ENCODE measurements at places on chromosomes 13 and 19. TPM values are rescaled to one million over a fixed set of nuclear protein-coding genes. Genes with fewer than 3 reads are reported as not detected.

ZNF417 gene
- 17.6 TPM for total RNA-seq

KLK6 gene
- total RNA-seq = not detected

PLIN5 gene
- 4.5 TPM for total RNA-seq

MCF2L gene
- total RNA-seq = 49.2 TPM

GRCh38 chr13:46735425-46735824 is 61.5 kb downstream of the ESD start:
- no peak overlapping the region for H3K4me3 ChIP-seq
- H3K27me3 ChIP-seq = no peaks in the 10 kb centered on the region
- no peak overlapping the region for H3K27ac ChIP-seq
- H3K4me1 ChIP-seq = no peaks in the 10 kb centered on the region
- H3K36me3 ChIP-seq = peaks cover 26% of the 10 kb centered on the region

DNA sequence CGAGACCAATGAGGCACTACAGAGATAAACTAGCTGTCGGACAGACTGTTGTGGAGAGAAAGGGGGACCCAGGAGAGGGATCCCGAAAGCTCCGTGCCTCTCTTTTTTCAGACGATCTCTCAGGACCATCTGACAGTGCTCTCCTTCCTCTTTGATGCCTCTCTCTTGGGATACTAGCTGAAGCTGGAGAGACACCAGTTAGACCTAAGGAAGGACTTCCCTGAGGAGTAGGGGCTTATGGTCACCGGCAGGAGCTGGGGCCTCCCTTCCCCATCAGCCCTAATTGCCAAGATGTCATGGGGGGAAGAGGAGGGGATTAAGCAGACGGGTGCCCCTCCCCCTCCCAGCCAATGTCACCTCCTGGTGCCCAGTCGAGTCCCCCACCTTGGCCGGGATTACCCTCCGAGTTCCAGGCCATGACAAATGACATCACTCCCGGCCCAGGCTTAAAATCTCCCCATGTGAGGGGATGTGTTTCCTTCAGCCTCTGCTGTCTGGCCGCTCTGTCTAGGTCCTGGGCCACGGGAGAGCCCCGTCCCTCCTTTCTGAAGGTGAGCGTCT is at the start of gene CRX:
Gene CRX (plus strand): TSS at position 478 of the 561 bp plus-strand sequence. CDS start 12,507 bp downstream, outside the sequence.
- no peaks in the 10 kb centered on the region for H3K27me3 ChIP-seq
- no peak within 1 kb of the TSS for H3K27ac ChIP-seq

DNA sequence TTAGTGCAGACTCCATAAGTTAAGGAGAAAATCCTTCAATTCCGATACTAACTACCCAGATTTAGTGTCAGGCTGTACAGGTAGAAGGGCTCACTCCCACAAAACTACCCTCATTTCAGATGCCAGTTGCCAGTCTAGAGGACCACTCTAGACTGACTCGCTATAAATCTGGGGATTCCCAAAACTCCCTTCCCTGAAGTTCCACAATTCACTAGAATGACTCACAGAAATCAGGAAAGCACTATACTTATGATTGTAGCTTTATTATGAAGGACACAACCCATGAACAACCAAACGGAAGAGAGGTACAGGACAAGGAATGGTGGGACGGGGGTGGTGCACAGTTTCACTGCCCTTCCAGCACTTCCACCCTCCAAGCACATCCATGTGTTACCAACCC is 321.2 kb downstream of the DIAPH3 start:
- no peak for DNase-seq
- no peaks in the 10 kb centered on the region for H3K27me3 ChIP-seq

DNA sequence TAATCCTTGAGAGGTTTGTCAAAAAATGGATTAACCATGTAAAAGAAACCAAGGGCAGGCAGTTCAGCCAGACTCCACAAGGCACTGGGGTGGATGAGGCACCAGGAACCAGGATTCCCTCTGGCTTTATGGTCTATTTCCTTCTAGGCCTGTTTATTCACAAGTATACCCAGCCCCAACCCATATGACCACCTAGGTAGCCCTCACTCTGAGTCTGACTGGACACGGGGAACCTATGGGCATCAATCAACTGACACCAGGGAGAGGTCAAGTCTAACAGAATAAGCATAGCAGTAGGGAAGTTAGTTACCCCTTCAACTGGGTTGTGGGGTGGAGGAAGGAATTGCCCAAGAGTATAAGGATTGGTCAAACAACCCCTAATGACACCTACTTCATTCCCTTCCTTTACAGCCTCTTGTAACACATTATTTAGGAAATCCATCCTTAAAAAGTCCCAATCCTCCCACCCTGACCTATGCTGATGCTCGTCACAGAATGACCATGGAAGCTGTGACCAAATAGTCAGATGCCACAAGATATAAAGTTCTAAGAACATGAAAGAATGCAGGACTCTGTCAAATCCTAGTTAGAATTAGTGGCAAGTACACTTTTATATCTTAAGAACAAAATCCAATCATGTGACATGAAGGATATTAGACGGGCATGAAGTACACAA is 31.7 kb downstream of the PEG3 start:
- no peak for DNase-seq
- H3K4me1 ChIP-seq = no peaks in the 10 kb centered on the region
- no peaks in the 10 kb centered on the region for H3K27me3 ChIP-seq
- no peak overlapping the region for H3K4me3 ChIP-seq
- H3K27ac ChIP-seq = no peak overlapping the region
- no peaks in the 10 kb centered on the region for H3K36me3 ChIP-seq

DNA sequence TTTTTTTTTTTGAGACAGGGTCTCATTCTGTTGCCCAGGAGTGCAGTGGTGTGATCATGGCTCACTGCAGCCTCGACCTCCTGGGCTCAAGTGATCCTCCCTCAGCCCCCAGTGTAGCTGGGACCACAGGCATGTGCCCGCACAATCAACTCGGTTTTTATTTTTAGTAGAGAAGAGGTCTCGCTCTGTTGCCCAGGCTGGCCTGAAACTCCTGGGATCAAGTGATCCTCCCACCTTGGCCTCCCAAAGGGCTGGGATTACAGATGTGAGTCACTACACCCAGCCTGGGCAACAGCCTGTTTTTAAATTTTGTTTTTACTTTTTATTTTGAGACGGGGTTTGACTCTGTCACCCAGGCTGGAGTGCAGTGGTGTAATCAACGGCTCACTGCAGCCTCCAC is 2.3 kb upstream of the KDM4B start:
- no peak overlapping the region for H3K27ac ChIP-seq

- H3K4me3 ChIP-seq = peak within 1 kb of the TSS; percentile 76
- H3K4me1 ChIP-seq = no peaks in the 10 kb centered on the region
- H3K27me3 ChIP-seq = no peaks in the 10 kb centered on the region
- H3K36me3 ChIP-seq = no peaks in the 10 kb centered on the region
- peak; percentile 27 for DNase-seq
Measured at GRCh38 chr13:29595380-29596063, at the start of gene SLC7A1. Gene SLC7A1, minus strand, starts transcription at chr13:29595688. Its CDS starts 59,500 bp downstream, at chr13:29536188.

DNA sequence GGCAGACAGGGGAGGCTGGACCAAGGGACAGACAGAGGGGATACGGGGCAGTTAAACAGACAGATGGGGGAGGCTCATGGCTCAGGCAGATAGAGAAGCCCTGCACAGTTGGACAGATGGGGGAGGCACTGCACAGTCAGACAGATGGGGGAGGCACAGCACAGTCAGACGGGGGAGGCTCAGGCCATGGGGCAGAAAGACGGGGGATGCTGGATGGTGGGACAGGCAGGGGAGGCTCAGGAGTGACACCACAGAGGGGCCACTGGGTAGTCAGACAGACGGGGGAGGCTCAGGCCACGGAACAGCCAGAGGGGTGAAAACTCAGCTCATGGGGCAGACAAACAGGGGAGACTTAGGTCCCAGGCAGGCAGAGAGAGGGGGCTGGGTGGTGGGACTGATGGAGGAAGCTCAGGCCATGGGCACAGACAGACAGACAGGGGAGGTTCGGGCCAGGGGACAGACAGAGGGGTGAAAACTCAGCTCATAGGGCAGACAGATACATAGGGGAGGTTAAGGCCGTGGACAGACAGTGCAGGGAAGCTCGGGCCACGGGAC is 886 bp downstream of the MFSD12 start:
- H3K4me3 ChIP-seq = peak overlapping the region; percentile 80
- no peaks in the 10 kb centered on the region for H3K27me3 ChIP-seq
- H3K27ac ChIP-seq = no peak overlapping the region
- H3K4me1 ChIP-seq = peaks cover 16% of the 10 kb centered on the region

DNA sequence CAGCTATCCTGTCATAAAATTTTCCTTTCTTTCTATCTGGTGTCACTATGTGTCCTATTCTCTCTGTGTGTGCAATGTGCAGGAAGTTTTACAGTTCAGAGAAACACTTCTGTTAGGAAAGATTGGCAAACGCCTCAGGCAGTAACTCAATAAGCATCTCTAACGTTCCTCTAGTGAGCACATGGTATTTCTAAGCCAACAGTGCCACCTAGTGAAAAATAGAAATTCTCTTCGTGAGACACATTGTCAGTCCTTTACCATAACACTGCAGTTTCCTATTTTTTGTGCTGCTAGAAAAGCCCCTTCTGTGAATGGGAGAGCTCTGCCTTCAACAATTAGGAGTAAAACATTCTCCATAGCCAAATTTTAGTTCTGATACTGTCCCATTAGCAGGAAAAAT is 50.7 kb downstream of the ZNF723 start:
- no peak overlapping the region for H3K27ac ChIP-seq
- no peaks in the 10 kb centered on the region for H3K36me3 ChIP-seq
- no peaks in the 10 kb centered on the region for H3K27me3 ChIP-seq
- DNase-seq = no peak
- H3K4me3 ChIP-seq = no peak overlapping the region

GRCh38 chr19:41563854-41564514 is 12.0 kb upstream of the CEACAM21 start:
- no peaks in the 10 kb centered on the region for H3K36me3 ChIP-seq
- no peaks in the 10 kb centered on the region for H3K4me1 ChIP-seq
- H3K4me3 ChIP-seq = peak overlapping the region; percentile 54
- DNase-seq = no peak
- no peaks in the 10 kb centered on the region for H3K27me3 ChIP-seq
- H3K27ac ChIP-seq = no peak overlapping the region

DNA sequence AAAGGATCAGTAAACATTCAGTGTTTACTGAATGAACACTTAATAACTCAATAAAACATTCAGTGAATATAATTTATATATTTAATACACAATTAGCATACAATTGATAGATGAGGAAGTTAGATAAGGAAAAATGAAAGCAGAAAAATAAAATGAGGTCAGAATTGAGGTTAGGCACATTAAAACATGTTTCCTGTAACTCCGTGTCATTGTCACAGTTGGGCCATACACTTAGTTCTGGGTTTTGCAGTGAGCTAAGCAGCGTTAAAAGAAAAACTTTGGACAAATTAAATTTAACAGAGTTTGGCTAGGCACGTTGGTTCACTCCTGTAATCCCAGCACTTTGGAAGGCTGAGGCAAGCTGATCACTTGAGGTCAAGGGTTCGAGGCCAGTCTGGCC is 71.4 kb downstream of the MIPEP start:
- H3K27me3 ChIP-seq = no peaks in the 10 kb centered on the region
- H3K4me1 ChIP-seq = no peaks in the 10 kb centered on the region

DNA sequence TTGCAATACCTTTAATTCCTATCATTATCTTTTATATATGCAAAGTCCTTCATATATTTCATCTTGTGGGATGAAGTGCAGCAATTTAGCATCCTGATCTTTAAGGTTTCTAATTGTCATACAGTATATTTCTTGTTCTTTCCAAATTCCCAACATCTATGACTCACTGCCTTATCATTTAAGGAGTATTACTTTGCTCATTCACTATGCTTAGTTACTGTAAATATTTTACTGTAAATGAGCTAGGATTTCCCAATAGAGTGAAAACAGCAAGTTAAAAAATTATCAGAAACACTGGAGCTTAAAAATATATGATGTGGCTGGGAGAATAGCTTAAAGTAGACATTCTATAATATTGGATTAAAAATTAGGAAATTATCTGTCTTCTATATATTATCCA is 69.9 kb downstream of the SLITRK6 start:
- H3K36me3 ChIP-seq = no peaks in the 10 kb centered on the region
- no peak for DNase-seq
- H3K4me1 ChIP-seq = no peaks in the 10 kb centered on the region

DNA sequence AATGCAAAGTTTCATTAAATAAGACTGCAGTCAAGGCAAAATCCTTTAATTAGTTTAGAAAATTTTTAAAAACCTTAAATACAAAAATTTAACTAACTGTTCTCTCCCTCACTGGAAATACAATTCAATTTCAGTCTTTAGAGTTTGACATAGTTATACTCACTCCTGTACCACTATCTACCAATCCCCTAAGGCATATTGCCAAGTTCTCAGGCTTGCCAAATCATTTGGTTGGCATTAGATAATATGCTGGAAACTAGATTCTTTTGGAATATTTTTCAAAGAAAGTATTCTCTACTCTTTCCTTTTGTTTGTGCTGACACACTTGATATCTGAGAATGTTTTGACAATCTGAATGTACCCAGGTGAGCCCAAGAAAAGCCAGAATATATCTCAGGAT is 77.2 kb downstream of the TSC22D1 start:
- H3K27me3 ChIP-seq = no peaks in the 10 kb centered on the region
- H3K4me3 ChIP-seq = no peak overlapping the region
- DNase-seq = no peak
- H3K4me1 ChIP-seq = no peaks in the 10 kb centered on the region

GRCh38 chr13:36493046-36493445 is 60.8 kb downstream of the CCNA1 start:
- no peak overlapping the region for H3K4me3 ChIP-seq
- H3K36me3 ChIP-seq = no peaks in the 10 kb centered on the region
- H3K27me3 ChIP-seq = no peaks in the 10 kb centered on the region
- no peak overlapping the region for H3K27ac ChIP-seq
- H3K4me1 ChIP-seq = no peaks in the 10 kb centered on the region
- DNase-seq = no peak

- no peaks in the 10 kb centered on the region for H3K4me1 ChIP-seq
- H3K36me3 ChIP-seq = no peaks in the 10 kb centered on the region
- H3K27me3 ChIP-seq = no peaks in the 10 kb centered on the region
- no peak overlapping the region for H3K4me3 ChIP-seq
- no peak for DNase-seq
Measured at GRCh38 chr19:50565984-50566903, 2.0 kb downstream of the LRRC4B start.

DNA sequence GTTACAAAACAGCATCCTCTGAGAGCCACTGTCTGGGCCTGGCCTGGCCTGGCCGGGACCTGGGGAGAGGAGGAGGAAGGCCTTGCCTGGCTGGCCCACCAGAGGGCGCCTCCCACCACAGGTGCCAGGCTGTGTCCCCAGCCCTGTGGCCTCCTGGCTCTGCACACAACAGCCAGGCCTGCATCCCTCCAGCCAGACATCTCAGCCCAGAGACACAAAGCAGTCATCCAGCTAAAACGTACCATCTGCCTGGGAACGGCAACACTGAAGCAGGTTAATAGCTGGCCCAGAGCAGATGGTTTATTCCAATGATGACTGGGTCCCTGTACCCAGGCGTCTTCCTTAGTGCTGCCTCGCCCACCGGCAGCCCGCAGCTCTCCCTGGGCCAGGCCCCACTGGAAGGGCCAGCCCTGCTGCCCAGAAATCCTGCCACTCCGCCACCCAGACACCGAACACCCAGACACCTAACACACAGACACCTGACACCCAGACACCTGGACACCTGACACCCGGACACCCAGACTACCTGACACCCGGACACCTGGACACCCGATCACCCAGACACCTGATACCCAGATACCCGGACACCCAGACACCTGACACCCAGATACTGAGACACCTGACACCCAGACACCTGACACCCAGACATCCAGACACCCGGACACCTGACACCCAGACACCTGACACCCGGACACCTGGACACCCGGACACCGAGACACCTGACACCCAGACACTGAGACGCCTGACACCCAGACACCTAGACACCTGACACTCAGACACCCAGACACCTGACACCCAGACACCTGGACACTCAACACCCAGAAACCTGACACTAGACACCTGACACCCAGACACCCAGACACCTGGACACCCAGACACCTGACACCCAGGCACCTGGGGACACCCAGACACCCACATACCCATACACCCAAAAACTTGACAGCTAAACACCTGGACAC is 20.1 kb downstream of the C19orf12 start:
- H3K4me1 ChIP-seq = no peaks in the 10 kb centered on the region
- H3K27ac ChIP-seq = peak overlapping the region; percentile 66
- no peak overlapping the region for H3K4me3 ChIP-seq

Data from thoracic aorta (tissue), 2 donors.